ENCODE measurements at places on chromosomes 6 and 20.

DNA sequence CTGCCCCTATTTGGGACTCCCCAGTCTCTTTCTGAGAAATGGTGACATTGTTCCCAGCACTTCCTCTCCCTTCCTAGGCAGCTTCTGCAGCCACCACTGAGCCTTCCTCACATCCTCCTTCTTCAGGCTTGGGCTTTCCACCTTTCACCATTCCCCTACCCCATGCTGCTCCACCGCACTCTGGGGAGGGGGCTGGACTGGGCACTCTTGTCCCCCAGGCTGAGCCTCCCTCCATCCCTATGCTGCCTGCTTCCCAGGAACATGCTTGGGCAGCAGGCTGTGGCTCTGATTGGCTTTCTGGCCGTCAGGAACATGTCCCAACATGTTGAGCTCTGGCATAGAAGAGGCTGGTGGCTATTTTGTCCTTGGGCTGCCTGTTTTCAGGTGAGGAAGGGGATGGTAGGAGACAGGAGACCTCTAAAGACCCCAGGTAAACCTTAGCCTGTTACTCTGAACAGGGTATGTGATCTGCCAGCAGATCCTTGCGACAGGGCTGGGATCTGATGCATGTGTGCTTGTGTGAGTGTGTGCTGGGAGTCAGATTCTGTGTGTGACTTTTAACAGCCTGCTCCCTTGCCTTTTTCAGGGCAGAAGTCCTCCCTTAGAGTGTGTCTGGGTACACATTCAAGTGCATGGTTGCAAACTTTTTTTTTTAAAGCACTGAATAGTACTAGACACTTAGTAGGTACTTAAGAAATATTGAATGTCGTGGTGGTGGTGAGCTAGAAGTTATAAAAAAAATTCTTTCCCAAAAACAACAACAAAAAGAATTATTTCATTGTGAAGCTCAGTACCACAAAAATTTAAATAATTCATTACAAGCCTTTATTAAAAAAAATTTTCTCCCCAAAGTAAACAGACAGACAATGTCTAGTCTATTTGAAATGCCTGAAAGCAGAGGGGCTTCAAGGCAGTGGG is 2.1 kb upstream of the CDKN1A start:
- no peak for DNase-seq

DNA sequence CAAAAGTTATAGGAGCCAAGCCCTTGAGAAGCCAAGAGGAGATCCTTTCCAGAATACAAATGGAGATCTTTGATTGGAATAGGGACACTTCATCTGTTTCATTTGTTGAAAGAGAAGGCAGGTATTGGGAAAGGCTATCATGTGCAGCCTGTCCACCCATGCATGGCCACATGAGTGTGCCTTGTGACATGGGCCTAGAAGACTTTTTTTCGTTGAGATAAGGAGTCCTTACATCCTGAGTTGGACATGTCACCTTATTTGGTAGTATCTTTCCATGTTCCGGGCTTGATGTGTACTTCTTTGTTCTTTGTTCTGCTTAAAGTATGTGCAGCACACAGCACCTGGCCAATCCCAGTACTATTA is 42.1 kb upstream of the SYNCRIP start:
- DNase-seq = no peak

DNA sequence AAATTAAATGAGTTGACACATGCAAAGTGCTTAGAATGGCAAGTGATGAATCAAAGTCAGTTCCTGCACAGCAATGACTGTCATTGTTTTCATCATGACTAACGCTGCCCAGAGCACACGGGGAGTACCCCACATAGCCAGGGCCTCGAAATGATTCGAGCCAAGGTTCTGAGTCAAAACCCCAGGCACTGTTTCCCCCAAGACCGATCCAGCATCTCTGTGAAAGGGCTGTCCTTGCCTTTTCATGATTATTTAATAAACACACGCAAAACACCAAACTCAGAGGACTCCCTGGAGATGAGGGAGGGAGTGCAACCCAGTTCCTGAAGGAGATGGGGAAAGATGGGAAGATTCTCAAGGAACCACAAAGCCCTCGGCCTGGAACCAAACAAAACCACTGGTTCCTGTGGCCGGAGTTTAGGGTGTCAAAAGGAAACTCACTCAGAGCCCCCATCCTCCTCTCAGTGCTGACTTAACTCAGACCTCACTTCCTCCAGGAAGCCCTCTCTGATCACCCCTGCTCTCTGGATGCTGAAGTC is 3.8 kb downstream of the PREX1 start:
- peak; percentile 93 for DNase-seq

DNA sequence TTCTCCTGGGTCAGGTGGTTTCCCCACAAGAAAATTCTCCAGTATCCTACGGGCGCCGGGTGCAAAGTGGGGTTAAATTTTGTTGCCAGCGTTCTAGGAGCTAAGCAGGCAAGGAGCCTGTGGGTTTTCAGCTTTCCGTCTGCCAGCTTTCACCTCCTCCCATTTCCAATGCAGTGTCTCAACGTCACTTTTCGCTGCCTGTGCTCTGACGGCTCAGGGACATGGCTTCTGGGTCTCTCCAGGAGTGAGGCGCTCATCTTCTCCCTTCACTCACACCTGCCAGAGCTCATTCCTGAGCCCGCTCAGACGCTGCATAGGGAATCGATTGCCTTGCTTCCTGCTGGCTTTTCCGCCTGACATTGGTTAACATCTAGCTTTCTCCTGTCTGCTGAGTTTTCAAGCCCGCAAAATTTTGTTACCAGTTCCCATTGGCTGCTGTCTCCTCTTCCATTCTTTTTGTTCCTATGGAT is 7.3 kb upstream of the NAA20 start:
- no peak for DNase-seq

DNA sequence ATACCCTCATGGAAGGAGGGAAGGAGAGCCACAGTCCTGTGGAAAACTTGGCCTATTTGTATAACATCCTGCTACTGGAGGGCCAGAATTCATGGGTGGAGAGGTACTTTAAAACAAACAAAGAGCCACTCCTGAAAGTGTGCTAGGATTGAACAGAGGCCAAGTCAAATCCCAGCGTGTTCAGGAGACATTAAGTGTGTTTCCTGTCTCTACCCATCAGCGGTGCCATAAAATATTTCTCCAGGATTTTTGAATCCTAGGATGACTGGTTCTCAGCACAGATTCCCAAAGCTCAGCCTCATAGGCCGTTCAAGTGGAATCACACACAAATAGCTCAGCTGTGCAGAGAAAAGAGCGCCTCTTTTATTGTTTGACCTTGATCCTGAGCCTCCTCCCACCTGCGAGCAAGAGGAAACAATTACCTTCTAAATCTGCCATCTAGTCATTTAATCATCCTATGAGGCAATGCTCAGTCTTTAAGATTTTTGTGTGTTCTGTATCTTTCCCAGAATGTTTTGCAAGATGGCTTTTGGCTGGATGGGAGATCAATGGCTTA is 31.8 kb upstream of the RALGAPA2 start:
- no peak for DNase-seq

DNA sequence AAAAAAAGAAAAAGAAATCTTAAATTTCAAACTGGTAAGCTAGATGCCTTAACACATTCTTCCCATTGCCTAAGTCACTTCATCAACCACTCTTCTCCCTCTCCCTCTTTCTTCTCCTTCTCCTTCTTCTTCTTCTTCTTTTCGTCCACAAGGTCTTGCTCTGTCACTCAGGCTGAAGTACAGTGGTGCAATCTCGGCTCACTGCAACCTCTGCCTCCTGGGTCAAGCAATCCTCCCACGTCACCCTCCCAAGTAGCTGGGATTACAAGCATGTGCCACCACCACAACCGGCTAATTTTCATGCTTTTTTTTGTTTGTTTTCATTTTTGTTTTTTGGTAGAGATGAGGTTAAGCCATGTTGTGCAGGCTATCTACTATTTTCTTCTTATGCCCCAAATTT is 60.2 kb downstream of the GPR63 start:
- DNase-seq = no peak

DNA sequence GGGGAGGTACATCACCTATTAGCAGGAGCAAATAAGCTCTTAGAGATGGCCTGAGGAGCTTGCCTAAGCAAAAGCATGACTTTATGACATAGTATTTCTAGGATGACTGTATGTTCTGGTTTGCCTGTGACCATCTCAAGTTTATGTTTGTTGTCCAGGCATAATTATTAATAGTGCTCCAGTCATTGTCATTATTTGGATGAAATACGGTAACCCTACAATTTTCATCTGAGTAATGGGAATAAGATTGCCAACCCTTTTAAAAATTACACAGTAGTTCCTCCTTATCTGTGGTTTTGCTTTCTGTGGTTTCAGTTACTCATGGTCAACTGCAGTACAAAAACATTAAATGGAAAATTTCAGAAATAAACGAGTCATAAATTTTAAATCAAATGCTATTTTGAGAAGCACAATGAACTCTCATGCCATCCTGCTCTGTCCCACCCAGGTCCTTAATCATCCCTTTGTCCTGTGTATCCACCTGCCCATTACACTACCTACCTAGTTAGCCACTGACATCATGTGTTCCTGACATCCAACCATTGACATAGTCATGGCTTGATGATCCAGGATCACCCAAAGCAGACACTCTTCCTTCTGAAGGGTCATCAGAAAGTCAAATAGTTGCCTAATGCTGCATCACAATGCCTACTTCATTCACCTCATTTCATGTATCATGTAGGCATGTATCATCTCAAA is 27.0 kb upstream of the TFB1M start:
- no peak for DNase-seq

- DNase-seq = no peak
Measured at GRCh38 chr6:112525749-112526148, 178.6 kb downstream of the RFPL4B start.

GRCh38 chr6:4169028-4169789 is 33.8 kb upstream of the ECI2 start:
- no peak for DNase-seq

GRCh38 chr20:25622049-25622448 is 1.8 kb downstream of the NANP start:
- no peak for DNase-seq

GRCh38 chr6:34696189-34696738 is 303 bp downstream of the ILRUN start:
- DNase-seq = peak; percentile 27

GRCh38 chr6:23218751-23219150 is 649.4 kb downstream of the HDGFL1 start:
- no peak for DNase-seq

DNA sequence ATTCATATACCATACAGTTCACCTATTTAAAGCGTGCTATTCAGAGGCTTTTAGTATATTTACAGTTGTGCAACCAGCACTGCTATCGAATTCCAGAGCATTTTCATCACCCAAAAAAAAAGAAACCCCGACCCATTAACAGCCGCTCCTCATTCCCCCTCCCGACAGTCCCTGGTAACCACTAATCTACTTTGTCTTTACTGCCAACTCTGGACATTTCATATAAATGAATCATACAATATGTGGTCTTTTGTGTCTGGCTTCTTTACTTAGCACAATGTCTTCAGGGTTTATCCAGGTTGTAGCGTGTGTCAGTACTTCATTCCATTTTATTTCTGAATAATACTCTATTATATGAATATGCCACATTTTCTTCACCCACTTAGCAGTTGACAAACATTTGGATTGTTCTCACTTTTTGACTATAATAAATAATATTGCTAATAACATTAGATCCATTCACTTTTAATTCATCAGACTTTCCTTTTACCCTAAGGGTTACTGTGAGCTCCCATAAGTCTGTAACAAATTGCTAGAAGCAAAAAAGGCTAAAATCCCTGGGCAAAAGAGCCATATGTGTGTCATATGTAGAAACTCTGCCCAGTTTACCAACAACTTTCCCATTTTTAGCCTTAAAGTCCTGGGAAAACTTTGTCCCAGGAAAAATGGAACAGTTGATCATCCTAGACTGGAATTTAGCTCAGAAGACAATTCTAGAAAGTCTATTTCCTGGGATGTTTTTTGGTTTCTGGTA is 23.2 kb upstream of the ROS1 start:
- DNase-seq = no peak

GRCh38 chr6:7933794-7934193 is 23.2 kb upstream of the TXNDC5 start:
- DNase-seq = no peak

- no peak for DNase-seq
Measured at GRCh38 chr20:62430311-62430853, 3.0 kb upstream of the RBBP8NL start.

- DNase-seq = no peak
Measured at GRCh38 chr6:19408331-19408730, 428.8 kb upstream of the ID4 start.

GRCh38 chr6:90581146-90581545 is 5.7 kb downstream of the MAP3K7 start:
- no peak for DNase-seq

DNA sequence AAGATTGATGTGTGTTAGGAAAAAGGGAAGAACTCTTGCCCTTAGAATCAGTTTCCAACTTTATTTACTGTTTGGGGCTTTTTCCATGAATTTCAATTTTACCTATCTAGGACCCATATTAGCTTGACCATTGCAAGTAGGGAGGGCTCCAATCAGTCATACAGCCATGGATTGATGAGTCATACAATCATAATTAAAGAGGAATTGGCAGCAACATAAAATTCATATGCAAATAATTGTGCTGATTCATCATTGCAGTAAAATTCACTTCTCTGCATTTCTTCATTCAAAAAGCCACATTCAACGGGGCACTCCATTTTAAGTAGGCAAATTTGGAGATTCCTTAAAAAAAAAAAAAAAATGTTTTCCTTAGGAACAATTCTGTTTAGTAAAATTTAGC is 1016.4 kb downstream of the KIF16B start:
- no peak for DNase-seq

DNA sequence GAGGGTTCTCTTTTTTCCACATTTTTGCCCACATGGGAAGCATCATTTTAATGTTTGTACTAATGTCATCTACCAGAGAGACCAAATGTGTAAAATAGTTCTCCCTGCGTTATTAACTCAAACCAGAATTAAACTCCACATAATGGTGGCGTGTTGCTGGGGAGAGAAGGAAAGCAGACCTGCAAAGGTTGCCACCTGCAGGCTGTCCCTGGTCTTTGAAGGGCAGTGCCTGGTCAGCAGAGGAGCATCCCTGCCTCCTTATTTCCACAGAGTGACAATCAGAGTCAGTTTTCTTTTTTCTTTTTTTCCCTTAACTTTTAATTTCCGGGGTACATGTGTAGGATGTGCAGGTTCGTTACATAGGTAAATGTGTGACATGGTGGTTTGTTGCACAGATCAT is 214.5 kb downstream of the TBX18 start:
- no peak for DNase-seq

- no peak for DNase-seq
Measured at GRCh38 chr20:19009081-19009688, 195.6 kb downstream of the SCP2D1 start.

GRCh38 chr20:36703530-36703929 is 42.4 kb downstream of the NDRG3 start:
- DNase-seq = no peak

DNA sequence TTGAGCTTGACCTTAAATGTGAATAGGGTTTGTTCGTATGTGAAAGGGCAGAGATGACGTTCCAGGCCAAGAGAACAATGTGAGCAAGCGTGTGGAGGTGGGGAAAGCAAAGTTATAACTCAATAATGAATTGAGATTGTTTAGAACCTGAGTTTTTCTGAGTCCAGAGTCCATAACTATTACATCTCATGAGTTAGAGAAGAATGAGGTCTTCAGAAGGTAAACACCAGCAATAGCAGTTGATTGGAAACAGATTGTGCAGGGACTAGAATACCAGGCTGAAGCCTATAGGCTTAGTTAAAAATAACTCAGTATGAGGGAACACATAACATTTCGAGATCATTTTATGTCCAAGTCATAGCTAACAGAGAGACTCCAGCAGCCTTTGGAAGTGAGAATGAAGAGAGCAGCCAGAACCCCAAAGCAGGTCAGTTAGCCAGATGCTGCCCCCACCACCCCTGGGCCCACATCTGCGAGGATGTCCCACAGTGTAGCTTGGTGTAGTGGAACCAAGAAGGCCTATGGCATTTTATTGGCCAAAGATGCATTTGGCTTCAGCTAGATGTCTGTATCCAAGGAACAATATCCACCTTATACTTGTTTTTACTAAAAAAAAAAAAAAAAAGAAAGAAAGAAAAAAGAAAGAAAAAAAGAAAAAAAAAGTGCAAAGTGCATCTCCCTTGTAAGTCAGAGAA is 121.7 kb downstream of the TNFRSF21 start:
- DNase-seq = no peak

Measured in H54 (cell line).